IMR-90 (cell line): ENCODE measurements at places on chromosomes 7 and 10.
A peak's percentile ranks its signal among the peaks of the same experiment; 100 is the strongest.

GRCh38 chr10:94006591-94007550 is 13.1 kb downstream of the PLCE1 start:
- peak; percentile 78 for DNase-seq

DNA sequence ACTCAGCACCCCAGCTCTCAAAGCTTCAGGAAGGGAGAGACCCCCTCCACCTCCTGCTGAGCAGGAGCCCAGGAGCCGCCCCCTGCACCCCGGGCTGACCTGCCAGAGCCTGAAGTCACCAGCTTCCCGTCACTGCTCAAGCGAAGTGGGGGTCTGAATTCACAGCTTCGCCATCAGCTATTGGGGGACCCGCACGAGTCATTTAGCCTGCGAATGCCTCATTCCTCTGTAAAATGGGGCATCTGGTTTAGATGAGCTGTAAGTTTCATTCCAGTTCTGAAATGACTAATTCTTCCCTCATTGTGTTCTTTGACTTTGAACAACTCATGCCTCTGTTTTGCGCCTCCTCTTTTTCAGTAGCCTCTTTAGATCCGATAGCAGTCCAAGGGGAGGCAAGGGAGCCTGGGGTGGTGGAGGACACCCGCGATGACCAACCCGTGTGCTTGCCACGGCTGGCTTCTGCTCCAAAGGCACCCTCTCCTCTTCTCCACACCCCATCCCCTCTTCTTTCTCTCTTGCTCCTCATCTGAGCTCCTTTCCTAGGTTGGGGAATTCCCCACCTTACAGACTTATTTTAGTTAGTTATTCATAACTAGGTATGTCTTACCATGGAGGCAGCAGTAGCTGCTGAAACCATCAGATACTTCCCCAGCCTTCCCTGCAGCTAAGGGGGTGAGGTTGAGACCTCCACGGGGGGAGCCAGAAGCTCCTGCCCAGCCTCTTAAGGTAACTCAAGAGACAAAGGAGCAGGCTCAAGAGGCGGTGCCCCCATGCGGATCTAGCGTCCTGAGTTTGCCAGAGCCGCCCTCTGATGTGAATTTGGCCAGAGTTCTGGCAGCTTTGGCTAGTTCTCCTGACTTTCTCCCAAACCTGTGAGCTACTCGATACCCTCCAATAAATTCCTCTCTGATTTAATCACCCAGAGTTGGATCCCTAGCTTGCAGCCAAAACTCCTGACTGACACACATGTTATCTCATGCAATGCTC is 47.7 kb downstream of the RBM17 start:
- peak; percentile 86 for DNase-seq

GRCh38 chr10:131016556-131016955 is 295.0 kb downstream of the TCERG1L start:
- DNase-seq = no peak

DNA sequence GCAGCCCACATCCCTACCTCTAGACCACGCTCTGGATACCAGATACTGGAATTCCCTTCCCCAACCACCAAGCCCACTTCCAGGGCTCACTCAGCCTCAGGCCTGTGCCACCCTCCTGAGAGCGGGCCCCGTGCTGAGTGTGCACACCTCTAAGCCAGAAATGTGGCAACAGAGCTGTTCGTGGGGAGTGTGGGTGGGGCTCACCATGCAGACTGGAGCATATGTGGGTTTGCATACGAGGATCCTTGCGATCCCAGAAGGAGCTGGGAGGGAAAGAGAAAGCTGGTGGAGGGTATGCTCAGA is 13.0 kb upstream of the LIMK1 start:
- no peak for DNase-seq

- DNase-seq = no peak
Observed at GRCh38 chr10:110994406-110995086, 75.1 kb downstream of the SHOC2 start.

DNA sequence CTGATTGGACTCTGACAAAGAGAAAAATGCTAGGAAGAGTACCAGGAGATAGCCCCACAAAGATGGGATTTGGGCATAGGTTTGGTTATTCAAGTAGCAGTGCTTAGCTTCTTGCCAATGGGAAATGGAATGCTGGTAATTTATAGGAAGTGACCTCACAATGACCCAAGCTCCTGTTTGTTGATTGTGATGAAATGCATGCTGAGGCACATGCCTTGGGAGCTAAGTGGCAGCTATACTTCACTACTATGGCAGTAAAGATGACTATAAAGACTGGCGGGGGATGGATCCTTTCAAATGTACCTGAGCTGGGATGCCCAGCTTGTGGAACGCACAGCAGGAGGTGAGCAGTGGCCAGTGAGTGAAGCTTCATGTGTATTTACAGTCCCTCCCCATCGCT is 153.8 kb downstream of the ZNF22 start:
- DNase-seq = peak; percentile 20

- DNase-seq = no peak
Observed at GRCh38 chr7:24054236-24054635, 229.8 kb upstream of the NPY start.

- no peak for DNase-seq
Observed at GRCh38 chr7:129798616-129799349, 154.0 kb downstream of the UBE2H start.

- DNase-seq = no peak
Observed at GRCh38 chr7:94195813-94196212, 191.7 kb upstream of the BET1 start.

DNA sequence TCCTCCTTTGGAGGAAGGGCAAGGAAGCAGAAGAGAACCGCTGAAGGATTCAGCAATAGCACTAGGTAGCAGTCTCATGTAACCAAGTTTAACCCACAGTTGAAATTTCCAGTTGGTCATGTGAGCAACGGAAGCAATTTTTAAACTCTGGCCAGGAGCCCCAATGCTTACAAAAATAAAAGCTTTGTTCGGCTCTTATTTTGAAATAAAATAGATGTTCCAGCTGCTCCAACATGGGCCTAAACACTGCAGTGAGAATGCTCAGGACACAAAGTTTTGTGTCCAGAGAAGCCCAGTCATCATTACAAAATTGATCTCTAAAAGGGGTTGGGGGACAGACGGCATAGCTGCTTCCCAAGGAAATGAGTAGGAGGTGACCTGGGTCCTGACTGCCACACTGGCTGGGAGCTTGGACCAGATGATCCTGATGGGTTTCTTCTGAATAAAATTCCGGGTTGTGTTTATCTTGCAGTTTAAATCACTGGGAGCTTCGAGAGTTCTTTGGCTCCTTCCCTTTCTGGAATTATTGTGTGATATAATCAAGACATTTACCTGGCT is 452 bp upstream of the TMEM140 start:
- peak; percentile 37 for DNase-seq

DNA sequence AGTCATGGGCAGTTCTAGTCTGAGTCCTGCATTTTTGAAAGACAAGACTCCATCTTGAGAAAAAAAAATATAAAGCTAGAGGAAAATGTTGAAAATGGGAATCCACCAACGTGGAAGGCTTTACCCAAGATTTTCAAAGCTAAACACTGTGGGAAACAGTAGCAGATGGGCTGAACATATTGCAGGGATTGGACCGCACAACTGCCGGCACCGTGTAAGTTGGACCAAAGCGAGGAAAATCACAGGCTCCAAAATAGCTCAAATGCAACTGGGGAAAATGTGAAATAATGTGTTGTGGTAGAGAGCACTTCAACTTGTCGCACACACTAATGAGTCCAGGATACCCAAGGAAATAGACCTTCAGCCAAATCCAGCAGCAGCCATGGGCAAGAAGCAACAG is 26.4 kb upstream of the ADRB1 start:
- no peak for DNase-seq

- no peak for DNase-seq
Observed at GRCh38 chr10:91206427-91206826, 14.0 kb upstream of the PCGF5 start.

GRCh38 chr10:35464825-35465456 is 128.6 kb downstream of the CCNY start:
- peak; percentile 60 for DNase-seq

DNA sequence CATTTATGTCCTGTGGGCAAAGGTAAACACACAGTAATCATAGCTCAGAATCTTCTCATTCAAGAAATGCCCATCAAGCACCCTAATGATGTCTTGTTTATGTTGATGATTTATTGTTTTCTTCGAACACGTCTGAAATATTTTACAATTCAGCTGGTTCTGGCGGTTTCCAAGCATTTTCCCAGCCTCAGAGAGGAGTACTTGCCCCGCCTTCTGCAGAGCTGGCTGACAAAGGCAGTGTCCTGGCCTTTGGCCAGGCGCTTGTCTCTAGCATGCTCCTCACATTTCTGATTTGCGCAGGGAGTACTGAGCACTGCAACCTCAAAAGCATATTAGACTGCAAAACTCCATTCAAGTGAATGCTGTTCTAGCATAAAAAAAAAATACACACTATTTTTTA is 314.2 kb upstream of the GNAI1 start:
- peak; percentile 85 for DNase-seq

GRCh38 chr10:63631991-63632390 is 110.8 kb downstream of the REEP3 start:
- no peak for DNase-seq

DNA sequence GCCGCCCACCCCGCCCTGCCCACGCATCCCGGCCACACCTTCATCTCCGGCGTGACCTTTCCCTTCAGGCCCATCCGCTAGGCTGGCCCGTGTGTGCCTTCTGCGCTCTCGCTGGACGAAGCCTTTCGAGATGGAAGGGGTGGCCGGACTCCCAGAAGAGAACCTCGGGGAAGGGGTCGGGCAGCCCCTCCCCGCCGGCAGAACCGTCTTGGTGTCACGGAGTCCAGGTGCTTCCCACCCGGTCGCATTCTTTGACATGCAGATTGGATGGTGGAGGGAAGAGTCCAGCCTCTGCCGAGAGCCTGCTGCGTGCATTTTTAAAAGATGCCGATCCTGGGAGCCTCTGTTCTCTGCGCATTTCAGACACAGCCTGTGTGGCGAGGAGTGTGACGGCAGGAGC is 7.3 kb upstream of the ZNF853 start:
- DNase-seq = no peak

- peak; percentile 51 for DNase-seq
Observed at GRCh38 chr10:126147866-126148587, 240.2 kb downstream of the ADAM12 start.

DNA sequence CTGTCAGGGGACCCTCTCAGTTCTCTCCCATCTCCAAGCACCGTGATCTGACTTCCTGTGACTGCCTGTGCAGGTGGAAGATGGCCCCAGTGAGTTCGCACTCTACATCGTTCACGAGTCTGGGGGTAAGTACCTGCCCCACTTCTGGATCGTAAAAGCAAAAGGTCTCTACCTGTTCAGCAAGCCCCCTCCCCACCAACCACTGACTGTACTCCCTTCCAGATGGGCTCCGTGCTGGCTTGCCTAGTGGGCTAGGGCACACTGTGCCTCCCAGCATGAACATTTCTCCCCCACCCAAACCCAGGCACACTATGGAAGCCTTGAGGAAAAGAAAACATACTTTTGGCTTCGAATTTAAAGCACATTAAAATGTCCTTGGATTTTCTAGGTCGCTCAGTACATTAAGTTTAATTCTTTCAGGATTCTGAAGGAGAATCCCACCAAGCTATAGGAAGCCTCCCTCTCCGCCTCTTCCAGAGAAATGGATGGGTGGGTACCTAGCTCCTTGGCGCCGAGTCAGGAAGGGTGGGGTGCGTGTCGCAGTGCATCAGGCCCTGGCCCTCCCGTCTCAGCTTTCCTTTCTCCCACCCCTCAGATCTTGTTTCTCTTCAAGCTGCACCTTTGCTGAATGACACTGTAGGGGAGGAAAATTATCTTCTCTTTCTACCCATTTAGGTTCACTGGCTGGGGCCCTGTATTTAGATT is 11.0 kb upstream of the ZNF22 start:
- no peak for DNase-seq

DNA sequence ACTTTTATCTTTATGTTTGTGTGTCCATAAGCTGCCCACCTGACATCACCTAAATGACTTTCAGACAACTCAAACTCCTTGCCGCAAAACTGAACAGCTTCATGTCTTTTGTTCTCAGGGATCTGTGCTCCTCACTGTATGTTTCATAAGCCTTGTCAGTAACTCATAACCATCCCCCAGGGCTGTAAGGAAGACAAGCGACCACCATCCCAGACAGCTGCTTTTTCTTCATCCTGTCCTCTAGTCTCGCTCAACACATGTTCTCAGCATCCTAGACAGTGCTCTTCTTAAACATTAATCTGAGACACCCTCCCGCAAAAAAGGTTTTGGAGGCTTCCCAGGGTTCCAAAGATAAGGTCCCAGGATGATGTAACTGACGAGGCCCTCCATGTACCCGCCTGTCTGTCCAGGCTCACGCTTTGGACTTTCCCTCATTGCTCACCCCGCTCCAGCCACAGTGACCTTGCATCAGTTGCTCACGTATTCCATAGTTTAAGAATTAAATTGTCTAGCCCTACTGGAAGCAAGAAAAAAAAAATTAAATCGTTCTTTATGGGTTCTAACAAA is 69.8 kb downstream of the MAP3K8 start:
- DNase-seq = no peak

DNA sequence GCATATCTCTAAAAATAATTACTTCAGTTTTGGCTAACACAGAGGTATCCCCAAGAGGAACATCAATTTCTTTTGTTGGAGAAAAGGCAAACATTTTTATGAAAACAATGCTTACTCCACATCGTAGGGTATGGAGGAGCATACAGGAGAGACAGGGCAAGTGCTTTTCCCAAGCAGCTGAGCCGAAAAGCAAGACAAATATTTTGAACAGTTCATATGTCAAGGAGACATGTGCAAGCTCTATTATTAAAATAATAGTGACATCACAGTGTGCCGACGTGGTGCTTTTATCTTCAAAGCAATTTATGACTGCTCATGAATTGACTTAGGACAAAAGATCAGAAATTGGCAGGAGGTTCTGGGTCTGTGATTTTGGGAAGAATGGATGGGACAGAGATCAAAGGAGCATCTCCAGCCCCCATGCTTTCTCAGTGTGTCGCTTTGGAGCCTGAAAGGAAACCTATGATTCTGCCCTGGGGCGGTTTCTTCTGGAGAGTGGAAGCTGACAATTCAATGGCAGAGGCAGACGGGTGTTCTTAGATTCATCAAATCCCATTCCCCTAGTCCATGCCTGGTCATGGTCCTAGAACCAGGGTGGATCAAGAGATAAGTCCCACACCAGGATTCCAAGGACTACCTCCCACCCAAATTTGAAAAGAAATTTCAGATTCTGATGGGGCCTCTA is 97.1 kb downstream of the JCAD start:
- no peak for DNase-seq

- DNase-seq = peak; percentile 75
Observed at GRCh38 chr10:119079599-119080520, 757 bp downstream of the EIF3A start.

DNA sequence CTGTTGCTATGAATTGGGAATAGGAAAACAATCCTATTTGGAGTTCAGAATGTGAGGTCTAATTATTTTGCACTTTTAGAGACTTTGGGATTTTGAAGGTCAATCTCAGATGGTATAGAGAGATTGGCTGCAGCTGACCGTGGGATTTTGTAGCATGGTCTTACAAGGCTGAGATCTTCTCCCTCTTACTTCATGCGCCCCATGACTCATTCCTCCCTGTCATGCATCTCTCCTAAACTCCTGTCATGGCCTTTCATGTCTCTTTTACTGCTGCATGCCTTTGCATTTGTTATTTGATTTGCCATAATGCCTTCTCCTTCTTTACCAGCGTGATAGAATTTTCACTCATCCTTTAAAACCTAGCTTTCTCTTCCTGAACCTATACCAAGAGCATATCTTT is 133.1 kb downstream of the BBS9 start:
- DNase-seq = peak; percentile 38
